ENCODE measurements at places on chromosomes 16 and 17. TPM values are rescaled to one million over a fixed set of nuclear protein-coding genes. Genes with fewer than 3 reads are reported as not detected.

- DNase-seq = peak; percentile 97
Observed at GRCh38 chr16:29678691-29679267, at the start of gene QPRT. QPRT (plus strand) TSS chr16:29679180; CDS start chr16:29679198, 18 bp downstream.

MLYCD gene
- total RNA-seq = 7.0 TPM

PIRT gene
- 0.24 TPM for total RNA-seq

C1QTNF8 gene
- not detected for total RNA-seq

- no peak for DNase-seq
Observed at GRCh38 chr17:78124081-78124835, 4.3 kb downstream of the TMC6 start.

GRCh38 chr17:78986048-78986648 lies 6.4 kb upstream of the LGALS3BP start:
- peak; percentile 37 for DNase-seq
